ENCODE measurements at places on chromosomes 12 and 14.

GRCh38 chr12:50088577-50089335, 3.6 kb downstream of the SMARCD1 start:
- peak; percentile 62 for DNase-seq

DNA sequence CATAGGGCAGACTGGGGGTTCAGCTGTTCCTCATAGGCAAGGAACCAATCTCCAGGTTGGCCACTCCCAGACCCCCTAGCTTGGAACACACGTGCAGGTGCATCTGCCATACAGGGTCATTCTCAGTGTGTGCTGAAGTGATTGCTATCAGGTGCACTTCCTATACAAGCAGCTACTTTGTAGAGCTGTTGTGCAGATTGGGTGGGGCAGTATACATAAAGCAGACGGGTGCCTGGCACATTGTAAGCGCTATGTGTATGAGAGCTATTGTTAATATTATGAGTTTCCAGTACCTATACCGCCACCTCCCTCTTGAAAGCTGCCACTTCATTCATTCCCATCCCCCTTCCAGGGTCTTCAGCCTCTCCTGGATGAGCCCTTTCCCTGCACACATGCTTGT, 17.3 kb downstream of the IRF2BPL start:
- no peak for DNase-seq

DNA sequence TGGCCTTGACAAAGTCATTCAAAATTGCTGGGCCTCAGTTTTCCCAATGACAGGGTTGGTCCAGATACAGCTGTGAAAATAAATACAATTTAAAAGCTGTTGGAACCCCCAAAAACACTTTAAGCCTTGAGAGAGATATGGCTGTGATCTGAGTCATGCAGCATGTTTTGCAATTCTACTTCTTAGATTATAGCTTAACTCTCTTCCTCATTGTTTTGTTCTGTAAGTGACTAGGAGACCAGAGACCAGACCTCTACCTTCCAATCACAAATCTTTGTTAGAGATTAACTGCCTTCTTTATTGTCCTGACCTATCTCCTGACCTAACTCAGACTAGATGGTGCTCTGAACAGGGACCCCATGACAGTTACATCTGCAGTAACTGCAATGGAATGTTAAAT, 198.1 kb downstream of the STXBP6 start:
- DNase-seq = no peak

DNA sequence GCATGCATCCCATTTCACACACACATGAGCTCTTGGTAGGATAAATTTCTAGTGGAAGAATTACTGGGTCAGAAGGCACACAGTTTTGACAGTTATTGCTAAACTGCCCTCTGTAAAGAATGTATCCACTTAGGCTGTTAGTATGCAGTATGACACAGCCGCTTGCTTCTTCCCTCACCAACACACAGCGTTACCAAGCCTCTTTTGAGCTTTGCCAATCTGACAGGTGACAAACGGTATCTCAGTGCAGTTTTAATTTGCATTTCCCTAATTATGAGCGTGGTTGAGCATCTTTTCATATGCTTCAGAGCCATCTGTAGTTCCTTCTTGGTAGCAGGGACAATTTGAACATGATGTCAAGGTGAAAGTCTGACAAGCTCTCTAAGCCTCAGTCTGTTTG, 42.9 kb downstream of the HRK start:
- no peak for DNase-seq

DNA sequence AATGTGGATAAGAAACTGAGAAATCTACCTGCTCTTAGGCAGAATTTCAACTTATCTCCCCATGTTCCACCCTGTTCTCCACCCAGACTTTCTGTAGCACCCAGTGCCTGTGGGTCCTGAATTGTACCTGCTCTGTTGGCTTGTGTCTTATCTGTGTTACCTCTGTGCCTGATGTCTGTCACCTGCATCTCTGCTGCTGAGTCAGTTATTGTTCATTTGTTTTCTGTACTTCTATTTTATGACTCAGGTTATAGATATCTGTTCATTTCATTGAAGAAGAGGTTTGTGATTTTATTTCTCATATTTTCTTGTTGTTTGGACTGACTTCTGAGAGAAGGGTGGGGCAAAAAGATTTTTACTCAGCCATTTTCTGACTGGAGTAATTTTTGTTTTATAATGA, 11.7 kb downstream of the SOCS4 start:
- DNase-seq = no peak

DNA sequence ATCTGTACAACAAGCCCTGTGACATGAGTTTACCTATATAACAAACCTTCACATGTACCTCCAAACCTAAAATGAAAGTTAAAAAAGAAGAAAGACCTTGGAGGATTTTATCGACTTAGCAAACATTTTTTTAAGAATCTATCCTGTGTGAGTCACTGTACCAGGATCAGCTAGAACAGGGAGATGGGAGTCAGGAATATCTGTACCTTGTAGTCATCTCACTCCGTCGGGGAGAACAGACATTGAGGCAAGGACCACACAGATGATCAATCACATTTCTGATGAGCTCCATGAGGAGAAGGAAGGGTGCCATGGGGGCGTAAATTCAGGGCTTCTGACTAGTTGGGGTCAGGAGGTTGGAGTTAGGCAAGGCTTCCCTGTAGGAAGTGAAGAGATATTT, 310.6 kb downstream of the VRK1 start:
- no peak for DNase-seq

GRCh38 chr14:51012055-51012454, 67.8 kb upstream of the PYGL start:
- no peak for DNase-seq

DNA sequence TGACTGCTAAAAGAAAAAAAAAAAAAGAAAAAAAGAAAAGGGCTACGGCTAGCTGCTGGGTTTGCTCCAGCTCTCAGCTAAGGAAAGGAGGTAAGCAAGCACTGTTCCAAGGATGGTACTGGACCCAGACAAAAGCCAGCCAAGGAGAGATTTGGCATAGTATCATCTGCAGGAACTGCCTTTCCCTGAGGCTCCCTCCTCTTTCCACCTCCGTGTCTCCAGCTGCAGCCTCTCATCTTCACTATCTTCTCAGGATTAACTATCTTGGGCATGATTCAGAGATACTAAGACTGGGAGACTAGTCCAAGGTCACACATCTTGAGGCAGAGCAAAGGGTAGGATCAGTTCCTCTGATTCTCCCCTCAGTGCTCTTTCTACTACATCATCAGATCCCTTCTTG, 6.0 kb downstream of the KITLG start:
- no peak for DNase-seq

- DNase-seq = no peak
Measured at GRCh38 chr12:69644511-69644910, 33.8 kb upstream of the LRRC10 start.

DNA sequence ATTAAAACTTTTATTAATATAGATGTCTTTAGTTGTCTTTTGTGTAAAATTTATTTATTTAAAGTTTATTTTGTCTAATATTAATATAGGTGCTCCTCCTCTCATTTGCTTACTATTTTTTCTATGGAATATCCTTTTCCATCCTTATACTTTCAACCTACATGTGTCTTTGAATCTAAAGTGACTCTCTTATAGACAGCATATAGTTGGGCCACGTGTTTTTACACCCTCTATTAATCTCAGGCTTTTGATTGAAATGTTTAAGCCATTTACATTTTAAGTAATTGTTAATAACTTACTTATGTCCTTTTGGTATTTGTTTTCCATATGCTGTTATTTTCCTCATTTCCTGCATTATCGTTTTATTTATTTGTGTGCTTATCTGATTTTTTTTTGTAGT, 74.4 kb upstream of the LRFN5 start:
- no peak for DNase-seq

GRCh38 chr14:91523972-91524371, 13.9 kb upstream of the PPP4R3A start:
- no peak for DNase-seq

DNA sequence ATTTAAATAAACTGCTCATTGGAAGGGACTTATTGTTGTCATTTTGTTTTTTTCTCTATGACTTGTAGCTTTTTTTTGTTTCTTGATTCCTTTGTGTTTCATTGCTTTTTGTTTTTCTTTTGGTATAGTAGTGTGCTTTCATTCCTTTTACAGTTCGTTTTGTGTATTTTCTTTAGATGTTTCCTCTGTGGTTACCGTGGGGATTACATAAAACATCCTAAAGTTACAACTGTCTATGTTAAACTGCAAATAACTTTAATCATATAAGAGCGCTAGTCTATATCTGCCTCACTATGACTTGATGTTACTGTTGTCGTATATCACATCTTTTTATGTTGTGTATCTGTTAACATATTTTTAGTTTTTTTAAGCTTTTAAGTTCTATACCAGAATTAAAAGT, 86.9 kb downstream of the ATF7IP start:
- no peak for DNase-seq

- peak; percentile 13 for DNase-seq
Measured at GRCh38 chr12:87836190-87836589, 193.0 kb downstream of the C12orf50 start.

- DNase-seq = no peak
Measured at GRCh38 chr12:104414581-104415341, 42.0 kb upstream of the CHST11 start.

DNA sequence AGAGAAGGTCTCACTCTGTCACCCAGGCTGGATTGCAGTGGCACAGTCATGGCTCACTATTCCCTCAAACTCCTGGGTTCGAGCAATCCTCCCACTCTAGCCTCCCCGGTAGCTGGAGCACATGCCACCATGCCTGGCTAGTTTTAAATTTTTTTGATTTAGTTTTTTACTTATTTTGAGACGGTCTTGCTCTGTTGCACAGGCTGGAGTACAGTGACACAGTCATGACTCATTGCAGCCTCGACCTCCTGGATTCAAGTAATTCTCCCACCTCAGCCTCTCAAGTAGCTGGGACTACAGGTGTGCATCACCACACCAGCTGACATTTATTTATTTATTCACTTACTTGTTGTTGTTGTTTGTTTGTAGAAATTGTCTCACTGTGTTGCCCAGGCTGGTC, 22.2 kb upstream of the DIP2B start:
- DNase-seq = no peak

DNA sequence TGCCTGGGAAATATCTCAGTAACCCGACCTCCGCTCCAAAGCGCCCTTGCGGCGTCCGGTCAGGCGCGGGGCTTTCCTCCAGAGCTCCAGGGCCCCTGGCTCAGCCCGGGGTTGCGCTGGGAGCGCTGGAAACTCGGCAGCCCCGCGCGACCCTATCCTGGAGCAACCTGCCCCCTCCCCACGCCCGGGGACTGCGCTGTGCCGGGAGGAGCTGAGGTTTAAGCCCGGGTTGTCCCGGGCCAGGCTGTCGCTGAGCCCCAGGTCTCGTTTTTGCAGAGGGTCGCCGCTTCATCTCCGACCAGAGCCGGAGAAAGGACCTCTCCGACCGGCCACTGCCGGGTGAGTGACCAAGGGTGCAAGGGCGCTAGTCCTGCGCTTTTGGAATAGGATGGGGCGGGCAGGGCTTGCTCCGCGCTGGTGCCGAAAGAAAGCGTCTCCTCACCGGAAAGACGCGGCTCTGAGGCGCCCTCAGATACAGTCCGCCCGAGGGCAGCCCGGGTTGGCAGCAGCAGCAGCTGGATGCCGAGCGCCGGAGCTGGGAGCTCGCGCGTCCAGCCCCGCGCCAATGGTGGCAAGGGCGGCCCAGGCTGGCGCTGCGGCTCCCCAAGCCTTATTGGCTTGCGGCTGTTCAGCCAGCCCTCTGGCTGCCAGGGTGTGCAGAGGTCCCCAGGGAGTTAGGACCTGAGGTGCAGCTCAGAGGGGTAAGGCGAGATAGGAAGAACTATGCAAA, 1.5 kb downstream of the SPX start:
- DNase-seq = peak; percentile 75

DNA sequence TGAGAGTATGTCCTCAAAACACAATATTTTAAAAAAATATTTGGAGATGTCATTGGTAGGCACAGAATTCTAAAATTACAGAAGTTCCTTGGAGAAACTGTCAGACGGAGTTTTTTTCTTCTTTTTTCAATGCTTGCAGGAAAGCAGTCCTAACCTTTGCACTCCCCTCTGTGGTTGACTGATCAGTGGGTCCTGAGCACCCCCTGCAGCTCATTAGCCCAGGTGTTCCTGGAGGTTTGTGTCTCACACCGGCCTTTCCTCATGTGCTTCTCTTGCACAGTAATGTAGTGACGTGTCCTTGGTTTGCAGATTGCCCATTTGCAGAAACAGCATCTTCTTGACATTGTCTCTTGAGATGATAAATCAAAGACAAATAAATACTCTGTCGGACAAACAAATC, 513.0 kb downstream of the TMEM121 start:
- peak; percentile 52 for DNase-seq

GRCh38 chr12:3110578-3110977, 33.4 kb downstream of the TSPAN9 start:
- DNase-seq = no peak

DNA sequence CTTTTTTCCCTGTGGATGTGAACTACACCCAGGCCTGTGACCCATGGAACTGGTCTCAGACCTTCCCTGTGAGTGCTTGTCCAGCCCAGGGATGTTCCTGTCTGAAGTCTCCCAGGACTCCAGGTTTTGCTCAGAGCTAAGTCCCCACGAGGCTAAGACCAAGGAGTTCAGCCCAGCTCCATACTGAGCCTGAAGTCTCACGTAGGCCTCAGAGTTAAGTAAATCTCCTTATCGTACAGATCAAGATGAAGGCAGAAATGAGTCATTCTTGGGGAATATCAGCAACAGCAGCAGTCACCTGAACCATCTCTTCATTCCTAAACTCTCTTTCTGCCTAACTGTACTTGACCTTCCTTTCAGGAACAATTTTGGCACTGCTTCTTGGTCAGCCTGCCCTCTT, 139.8 kb downstream of the ANO6 start:
- no peak for DNase-seq

GRCh38 chr12:27025116-27025515, 2.8 kb downstream of the MED21 start:
- no peak for DNase-seq

DNA sequence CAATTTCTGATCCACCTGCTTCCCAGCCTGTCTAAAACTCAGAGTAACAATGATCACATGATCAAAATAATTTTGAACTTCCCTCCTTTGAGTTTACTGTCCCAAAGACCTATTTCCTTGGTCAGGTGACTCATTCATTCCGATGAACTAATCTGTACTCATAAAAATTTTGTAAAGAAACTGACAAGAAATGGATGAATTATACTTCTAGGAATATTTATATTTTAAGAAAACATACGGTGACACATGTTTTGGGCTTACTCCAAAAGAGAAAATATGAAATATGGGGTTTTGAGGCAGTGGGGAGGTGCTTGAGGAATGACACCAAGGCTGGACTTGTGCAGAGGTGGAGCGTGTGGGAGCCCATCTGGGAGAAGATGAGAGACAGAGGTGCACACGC, 42.0 kb downstream of the GUCY2C start:
- no peak for DNase-seq

- no peak for DNase-seq
Measured at GRCh38 chr12:49587174-49587908, 18.1 kb downstream of the FAM186B start.

DNA sequence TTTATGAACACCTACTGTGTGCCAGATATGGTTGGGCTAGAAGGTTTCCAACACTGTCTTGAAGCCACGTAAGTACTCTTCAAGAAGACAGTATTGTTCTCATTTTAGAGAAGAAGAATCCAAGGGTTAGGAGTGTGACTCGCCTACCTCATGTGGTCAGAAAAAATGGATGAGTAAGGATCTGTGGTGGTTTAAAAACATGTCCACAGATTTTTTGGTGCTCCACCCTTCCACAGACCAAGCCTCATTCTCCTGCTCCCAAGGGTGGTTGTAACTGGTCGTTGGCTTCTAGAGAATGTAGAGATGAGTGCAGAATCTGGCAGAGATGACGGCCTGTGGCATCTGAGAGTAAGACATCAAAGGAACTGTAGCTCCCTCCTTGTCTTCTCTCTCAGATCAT, 30.3 kb upstream of the TTC7B start:
- no peak for DNase-seq

- peak; percentile 88 for DNase-seq
Measured at GRCh38 chr12:124428136-124428791, 133.4 kb downstream of the RFLNA start.
